CMK (cell line): ENCODE measurements at places on chromosomes 16 and 17.

DNA sequence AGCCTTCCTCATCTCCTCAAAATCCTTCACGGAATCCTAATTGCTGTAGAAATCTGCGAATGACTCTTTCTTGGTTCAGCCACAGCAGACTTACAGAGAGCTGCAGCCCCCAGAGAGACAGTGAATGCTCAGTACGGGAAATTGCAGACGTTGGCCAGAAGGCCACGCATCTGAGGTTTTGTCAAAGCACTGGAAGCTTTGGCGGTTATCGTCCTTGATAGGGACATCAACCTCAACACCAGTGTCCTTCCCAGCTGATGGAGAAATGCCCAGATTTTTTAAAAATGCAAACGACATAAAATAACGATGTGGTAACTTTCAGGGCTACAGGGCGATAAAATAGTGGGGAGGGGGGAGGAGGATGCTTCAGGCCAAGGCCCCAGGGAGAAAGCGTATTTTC lies 166.6 kb upstream of the CIBAR2 start:
- DNase-seq = no peak

DNA sequence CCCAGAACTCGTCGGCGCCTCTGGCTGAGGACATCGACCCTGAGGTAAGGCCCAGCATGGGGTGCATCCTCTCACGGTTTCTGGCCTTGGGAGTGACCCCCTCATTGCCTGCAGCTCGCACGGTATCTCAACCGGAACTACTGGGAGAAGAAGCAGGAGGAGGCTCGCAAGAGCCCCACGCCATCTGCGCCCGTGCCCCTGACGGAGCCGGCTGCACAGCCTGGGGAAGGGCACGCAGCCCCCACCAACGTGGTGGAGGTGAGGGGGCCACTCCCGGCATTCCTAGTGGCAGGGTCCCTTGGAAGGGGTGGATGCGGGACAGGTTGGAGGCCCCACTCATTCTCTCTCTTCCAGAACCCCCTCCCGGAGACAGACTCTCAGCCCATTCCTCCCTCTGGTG lies 8.4 kb upstream of the MRPL12 start:
- DNase-seq = no peak

DNA sequence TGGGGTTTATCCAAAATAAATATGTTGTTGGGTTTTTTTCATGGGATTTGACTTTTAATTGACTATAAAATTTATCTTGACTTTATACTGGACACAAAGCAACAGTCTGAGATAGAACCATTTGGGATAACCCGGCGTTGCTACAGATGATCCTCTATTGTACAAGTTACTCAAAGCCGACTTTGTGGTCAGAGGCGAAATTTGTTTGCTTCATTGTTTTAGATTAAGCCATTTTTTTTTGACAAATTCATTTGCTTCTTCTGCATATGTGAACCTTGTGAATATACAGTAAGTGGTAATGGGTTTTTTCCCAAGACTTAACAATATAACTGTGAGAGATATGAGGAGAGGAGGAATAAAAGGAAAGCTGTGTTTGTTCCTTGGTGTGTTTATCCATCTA lies 11.8 kb downstream of the MYO1D start:
- no peak for DNase-seq

GRCh38 chr16:12387786-12388185 lies 411.3 kb downstream of the SNX29 start:
- DNase-seq = no peak

DNA sequence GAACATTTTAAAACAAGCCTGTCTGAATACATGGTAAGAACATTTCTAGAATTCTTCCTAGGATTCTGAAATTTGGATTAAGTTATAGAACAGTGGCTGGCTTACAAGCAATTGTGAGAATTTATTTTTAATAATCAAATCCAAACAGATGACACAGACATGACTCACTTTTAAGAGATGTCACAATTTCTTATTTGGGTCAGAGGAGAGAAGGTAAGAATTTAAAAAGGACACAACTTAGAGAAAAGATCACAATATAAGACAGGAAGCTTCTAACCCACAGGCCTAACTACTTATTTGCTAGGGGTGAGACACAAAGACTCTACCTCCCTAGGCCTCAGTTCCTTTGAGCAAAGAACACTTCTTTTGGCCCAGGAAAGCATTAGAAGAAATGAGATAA lies 32.7 kb downstream of the ZZEF1 start:
- DNase-seq = no peak

GRCh38 chr16:47461598-47462266 lies 601 bp downstream of the PHKB start:
- DNase-seq = peak; percentile 49

GRCh38 chr16:84579936-84580335 lies 37.9 kb downstream of the COTL1 start:
- no peak for DNase-seq

DNA sequence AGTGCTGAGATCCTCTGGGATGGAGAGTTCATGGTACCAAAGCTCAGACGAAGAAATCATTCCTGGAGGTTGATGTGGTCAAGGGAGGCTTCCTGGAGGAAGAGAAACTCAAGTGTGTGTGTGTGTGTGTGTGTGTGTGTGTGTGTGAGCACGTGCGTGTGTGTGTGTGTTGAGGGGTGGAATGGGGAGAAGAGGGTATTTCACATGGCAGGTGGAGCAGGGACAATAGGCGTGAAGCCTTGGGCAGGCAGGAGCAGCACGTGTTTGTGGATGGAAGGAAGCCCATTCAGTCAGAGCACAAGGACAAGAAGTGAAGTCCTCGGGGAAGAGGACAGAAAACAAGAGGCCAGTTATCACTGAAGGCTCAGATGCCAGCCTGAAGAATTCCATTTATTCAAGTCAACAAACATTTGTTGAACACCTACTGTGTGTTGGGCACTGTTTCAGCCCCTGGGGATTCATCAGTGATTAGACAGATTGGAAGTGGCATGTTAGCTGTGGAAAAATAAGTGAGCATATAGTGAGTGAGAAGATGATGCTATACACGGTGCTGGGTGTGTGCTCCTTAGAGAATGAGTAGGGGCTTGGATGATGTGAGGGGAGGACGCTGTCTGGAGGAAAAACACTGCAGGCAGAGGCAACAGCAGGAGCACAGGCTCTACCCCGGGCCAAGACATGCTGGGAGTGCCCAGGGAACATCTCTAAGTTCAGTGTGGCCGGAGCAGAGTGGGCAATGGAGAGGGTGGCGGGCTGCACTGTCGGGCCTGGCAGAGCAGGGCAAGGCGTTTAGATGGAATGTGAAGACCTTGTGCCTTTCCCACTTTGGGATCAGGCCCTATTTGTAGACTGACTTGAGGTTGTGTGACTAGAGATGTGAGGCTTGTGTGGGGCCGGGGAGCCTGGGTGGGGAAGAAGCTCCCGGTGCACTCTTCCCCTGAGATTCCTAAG lies 267.1 kb downstream of the CBLN1 start:
- no peak for DNase-seq

DNA sequence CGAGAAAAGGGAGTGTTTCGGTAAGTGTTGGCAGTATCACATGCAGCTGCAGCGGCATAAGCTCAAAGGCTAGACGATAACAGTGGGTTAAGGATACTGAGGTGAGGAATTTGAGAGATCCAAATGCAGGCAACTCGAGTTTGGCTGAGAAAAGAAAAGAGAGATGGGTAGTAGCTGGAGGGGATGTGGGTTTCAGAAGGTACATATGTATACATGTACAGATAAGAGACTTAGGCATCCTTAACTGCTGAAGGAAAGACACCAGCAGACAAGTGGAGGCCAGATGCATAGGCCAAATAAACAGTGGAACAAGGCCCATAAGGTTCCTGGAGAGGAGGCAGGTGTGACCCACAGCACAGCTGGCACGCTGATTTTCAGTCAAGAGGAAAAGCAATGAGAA lies 86.6 kb upstream of the NETO2 start:
- no peak for DNase-seq

- DNase-seq = no peak
These were observed at the start of gene NME4 for GRCh38 chr16:397135-397661. Gene NME4 (plus strand): TSS chr16:397199. CDS start chr16:397223, 24 bp downstream.

- DNase-seq = no peak
These were observed 805 bp upstream of the ORAI3 start for GRCh38 chr16:30947859-30948666.

- no peak for DNase-seq
These were observed 248.6 kb downstream of the FTO start for GRCh38 chr16:53952215-53953208.

- DNase-seq = no peak
These were observed 18.6 kb downstream of the KCTD2 start for GRCh38 chr17:75065562-75066151.
